ENCODE measurements at places on chromosomes 16 and 17.

GRCh38 chr16:88968589-88969280, 8.3 kb downstream of the CBFA2T3 start:
- DNase-seq = no peak

- DNase-seq = peak; percentile 32
Observed at GRCh38 chr17:49497148-49498028, 2.3 kb downstream of the NGFR start.

- no peak for DNase-seq
Observed at GRCh38 chr16:85566561-85567100, 46.5 kb upstream of the GSE1 start.

DNA sequence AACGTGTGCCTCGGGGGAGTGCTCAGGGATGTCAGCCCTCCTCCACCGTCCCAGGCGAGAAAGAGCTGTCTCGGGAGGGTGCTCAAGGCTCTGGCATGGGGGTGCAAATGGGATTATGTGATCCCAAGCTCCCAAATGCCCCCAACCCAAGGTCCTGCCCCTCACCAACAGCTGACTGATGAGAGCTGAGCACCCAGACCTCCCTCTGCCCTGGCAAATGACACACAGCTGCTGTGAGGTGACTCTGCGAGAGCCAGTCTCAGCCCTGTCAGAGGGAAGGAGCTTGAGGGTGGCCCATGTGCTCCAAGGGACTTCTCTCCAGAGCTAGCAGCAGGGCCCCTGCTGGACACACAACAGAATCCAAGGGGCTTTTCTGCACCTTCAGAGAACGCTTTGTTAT, 7.7 kb downstream of the CDH5 start:
- DNase-seq = no peak

- DNase-seq = no peak
Observed at GRCh38 chr17:65990593-65990992, 201.3 kb downstream of the CEP112 start.

DNA sequence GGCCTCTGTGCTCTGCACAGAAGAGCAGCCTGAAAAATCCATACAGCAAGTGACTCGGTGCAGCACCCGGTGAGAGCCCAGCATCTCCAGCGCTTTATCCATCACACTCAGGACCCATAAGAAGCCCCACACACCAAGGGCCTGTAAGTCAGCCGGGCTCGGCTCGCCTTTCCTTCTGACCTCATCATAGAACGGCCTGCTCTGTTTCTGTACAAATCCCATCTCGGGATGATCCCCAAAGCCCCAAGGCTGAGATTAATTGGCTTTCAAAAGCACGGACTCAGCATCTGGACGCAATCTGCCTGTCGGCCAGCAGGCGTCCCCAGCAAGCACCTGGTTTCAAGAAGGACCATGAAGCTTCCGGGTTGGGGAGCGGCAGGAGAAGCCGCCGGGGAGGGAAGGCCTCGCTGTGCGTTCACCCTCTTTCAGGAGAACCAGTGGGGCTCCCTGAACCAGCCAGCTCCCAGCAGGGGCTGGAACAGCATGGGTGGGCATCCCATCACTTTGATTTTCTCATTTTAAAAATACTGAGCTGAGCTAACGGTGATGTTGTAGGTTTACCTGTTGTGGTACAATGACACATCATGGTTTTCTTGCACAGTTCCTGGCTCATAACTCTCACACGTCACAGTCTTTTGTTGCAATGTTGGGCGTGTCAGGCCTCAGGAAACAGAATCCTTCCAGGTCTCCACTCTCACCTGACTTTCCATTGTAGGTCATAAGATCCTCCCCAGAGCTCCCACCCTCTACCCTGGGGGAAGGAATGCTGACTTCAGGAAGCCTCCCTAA, 6.7 kb downstream of the CCDC57 start:
- peak; percentile 89 for DNase-seq

GRCh38 chr16:66199189-66199588, 167.3 kb upstream of the CDH5 start:
- DNase-seq = no peak

- no peak for DNase-seq
Observed at GRCh38 chr16:25478476-25478875, 213.3 kb upstream of the HS3ST4 start.

DNA sequence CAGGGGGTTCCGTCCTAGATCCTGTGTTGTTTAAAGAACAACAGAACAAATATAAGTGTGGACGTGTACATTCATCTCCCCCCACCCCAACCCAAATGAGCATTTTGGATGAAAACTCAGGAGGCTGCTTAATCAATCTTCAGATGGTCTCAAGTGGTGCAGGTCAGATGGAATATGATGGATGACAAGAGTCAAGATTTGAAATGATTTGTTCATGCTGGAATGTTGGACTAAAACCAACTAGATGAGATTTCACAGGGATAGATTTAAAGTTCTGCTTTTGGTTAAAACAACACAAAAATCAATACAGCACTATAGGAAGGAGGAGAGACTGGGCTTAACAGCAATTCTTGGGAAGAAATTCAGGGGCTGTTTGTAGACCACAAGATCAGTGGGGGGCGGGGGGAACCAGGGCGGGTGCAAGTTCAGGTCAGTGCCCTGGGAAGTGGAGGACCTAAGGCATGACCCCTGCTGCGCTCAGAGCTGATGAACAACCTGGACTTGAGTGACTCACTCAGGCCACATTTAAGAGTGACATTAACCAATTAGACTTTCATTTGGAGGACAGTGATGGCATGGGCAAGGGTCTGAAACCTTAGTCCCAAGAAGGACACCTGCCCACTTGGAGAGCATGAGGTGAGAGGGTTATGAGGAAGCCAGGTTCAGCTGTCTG, 15.1 kb downstream of the TTYH2 start:
- no peak for DNase-seq

GRCh38 chr17:7176841-7177190, 2.4 kb downstream of the ASGR1 start:
- no peak for DNase-seq

GRCh38 chr17:14940108-14940937, 324.8 kb downstream of the PMP22 start:
- no peak for DNase-seq

DNA sequence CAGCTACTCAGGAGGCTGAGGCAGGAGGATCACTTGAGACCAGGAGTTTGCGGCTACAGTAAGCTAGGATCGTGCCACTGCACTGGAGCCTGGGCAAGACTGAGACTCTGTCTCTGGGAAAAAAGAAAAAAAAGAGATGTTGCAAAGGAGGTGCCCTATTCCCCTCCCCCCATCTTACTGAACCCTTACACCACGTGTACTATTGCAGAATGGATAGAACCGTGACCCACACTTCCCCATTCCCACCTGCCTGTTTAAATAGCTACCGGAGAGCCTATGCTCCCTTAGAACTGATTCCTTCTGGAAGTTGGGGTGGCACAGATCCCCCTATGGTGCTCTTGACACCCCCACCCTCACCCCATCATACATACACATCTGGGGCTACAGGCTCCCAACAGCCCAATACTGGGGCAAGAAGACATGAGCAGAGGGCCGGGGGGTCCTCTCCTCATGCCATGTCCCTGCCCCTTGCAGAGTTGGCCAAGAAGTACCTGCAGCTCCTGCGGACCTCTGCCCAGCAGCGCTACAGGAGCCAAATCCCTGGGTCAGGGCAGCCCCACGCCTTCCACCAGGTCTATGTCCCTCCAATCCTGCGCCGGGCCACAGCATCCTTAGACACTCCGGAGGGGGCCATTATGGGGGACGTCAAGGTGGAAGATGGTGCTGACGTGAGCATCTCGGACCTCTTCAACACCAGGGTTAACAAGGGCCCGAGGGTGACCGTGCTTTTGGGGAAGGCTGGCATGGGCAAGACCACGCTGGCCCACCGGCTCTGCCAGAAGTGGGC, 35.7 kb downstream of the NLRC5 start:
- no peak for DNase-seq

DNA sequence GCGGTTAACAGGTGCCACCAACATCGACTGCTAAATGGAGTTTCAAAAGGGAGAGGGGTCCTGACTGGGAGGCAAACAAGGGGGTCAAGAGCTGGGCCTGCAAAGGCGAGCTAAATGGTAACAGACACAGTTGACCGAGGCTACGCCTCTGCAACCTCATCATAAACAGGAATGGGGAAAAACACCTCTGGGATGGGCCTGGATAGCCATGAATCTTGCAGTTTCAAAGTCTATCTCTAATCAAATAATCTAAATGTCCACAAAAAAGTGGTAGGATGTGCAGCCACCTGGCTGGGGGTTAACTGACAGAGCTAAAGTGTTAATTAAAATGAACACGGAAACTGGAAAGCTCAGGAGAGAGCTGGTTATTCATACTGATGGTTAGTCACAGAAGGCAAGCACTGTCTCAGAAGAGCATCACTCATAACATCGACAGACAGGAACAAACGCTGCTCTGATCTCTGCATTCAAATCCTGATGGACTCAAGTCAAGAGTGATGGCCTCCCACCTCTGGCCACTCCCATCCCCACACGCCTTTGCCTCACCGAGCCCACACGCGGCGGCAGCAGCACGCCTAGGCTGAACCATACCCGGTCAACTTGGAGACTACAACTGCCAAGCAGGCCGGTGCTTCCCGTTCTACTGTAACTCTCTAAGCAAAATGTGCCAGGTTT, 56.3 kb downstream of the CREBBP start:
- no peak for DNase-seq
